ENCODE measurements at places on chromosomes 2 and 18.
A peak's percentile ranks its signal among the peaks of the same experiment; 100 is the strongest.

- no peak for DNase-seq
Measured at GRCh38 chr2:240713928-240714746, 22.5 kb downstream of the AQP12A start.

GRCh38 chr2:170371231-170371998, 193.5 kb downstream of the MYO3B start:
- no peak for DNase-seq

DNA sequence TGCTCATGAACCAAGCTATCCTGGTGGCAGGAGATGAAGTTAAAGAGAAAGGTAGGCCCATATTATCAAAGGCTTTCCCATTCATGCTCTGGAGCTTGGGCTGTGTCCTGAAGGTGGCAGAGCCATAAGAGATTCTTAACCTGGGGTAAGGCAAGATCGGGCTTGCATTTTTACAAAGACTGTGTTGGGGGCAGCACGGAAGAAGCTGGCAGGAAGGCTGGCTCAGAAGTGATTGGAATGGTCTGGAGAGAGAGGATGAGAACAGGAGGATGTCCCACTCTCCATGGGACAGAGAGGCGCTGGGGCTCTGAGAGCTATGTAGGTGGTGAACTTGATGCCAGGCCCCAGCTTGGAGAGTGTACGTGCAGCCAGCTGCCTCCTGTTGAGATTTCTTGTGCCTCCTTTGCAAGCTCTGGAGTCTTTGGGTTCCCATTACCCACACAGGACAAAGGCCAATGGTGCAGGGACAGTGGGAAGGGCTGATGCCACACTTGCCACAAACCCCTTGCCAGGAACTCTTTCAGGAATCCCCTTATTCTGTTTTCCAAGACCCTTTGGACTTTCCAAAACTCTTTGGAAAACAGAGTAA, 40.6 kb upstream of the FZD5 start:
- DNase-seq: peak; percentile 11

- DNase-seq: no peak
Measured at GRCh38 chr18:37483984-37484819, 81.4 kb downstream of the CELF4 start.

GRCh38 chr2:8089596-8089995, 592.3 kb upstream of the ID2 start:
- no peak for DNase-seq

DNA sequence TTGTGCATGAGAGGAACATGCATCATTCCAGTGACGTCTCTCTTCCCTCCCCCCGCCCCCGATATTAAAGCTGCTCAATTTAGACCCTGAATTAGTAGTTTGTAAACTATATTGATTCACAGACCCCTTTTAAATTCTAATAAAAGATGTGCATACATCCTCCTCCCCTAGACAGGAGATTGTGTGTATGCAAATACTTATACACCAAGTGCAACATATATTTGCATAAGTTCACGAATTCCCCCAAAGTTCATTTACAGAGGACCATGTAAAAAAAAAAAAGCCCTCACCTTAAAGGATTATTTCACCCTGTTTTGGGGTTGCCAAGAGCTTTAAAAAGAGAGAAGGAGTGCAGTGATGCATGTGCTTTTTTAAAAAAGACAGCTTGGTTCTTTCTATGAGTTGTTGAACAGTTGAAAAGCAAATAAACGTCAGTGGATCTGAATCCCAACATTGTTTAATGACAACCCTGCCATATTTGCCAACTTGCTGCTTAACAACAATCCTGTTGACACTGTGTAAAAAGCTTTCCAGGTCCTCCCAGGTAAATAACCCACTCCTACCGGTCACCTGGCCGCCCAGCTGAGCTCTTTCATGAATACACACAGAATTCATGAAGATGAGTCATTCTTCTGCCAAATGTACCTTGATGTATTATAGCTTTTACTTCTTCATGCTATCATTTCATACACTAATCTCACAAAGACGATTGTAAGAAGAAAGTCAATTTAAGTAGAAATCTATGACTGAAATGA, 211.5 kb downstream of the IKZF2 start:
- DNase-seq: no peak

DNA sequence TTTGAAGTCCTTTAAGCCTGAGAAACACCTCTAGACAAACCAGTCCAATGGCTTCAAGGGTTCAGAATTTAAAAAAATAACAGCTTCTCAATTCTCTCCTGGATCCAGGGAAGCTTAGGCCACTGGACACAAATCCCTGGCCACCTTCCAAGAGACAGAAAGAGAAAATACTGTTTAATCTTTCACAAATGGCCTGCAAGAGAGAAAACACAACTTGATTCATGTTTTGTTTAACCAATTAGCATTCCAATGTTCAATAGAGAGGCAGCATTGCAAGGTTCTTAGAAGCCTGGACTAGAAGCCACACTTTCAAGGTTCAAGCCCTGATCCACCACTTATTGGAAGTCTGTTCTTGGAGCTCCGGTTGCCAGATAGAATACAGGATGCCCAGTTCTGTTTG, 109.0 kb upstream of the PARD3B start:
- DNase-seq: no peak

DNA sequence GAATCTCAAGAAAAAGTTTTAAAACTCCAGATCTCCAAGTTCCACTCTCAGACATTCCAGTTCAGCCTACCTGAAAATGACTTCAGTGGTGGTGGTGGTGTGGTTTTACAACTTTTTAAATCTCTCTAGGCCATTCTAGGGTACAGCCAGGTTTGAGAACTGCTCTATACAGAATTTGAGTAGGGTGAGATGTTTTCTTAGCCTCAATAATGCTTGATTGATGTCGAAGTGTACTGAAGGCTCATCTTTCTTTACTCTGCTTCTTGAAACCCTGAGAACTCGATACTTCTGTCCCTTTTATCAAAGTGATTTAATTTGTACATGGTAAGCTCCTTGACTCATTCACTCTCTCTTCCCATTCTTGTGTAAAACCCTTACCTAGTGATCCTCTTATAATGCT, 143.8 kb downstream of the FAM124B start:
- DNase-seq: no peak

DNA sequence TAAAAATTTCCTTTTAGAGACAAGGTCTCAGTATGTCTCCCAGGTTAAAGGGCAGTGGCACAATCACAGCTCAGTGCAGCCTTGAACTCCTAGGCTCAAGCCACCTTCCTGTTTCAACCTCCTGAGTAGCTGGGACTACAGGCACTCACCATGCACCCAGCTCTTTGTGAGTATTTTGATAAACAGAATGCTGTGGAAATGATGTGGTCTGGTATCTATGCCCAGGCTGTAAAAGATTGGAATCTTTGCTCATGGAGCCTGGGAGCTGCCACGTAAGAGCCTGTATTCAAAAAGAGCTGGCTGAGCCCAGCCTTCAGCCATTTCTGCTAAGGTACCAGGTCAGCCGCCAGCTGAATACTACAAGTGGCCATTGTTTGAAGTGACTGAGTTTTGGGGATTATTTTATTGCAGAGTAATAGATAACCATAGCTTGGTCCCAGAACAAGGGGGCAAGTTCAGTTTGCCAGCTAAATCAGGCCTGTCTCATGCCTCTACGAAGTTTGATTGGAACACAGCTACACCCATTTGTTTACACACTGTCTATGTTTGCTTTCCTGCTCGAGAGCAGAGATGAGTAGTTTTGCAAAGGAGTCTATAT, 21.3 kb upstream of the ARL5A start:
- DNase-seq: no peak

GRCh38 chr2:17270894-17271293, 247.3 kb downstream of the RAD51AP2 start:
- no peak for DNase-seq

GRCh38 chr2:215825707-215826106, 187.6 kb downstream of the MREG start:
- no peak for DNase-seq

GRCh38 chr2:174210862-174211261, 37.5 kb downstream of the OLA1 start:
- no peak for DNase-seq

- DNase-seq: no peak
Measured at GRCh38 chr18:51191128-51191717, 6.3 kb downstream of the MEX3C start.

DNA sequence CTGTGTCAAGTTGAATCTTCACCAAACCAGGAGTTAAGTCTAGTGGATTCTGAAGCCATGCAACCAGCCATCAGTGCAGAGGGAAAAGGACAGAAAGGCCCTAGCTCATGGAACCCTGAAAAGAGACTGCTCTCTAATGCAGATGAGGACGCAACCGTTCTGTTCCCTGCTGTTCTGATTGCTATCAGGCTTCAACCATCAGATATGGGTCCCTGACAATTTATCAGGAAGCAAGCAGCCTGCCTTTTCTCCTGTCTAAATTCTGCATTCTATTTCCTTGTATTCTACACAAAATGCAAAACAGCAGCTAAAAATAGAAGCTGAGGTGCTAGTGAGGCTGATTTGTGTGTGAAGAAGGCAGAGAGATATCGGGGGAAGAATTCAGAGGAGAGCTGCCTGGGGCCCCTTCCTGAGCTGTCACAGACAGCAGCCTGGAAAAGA, 68.4 kb upstream of the RTN4 start:
- DNase-seq: no peak

DNA sequence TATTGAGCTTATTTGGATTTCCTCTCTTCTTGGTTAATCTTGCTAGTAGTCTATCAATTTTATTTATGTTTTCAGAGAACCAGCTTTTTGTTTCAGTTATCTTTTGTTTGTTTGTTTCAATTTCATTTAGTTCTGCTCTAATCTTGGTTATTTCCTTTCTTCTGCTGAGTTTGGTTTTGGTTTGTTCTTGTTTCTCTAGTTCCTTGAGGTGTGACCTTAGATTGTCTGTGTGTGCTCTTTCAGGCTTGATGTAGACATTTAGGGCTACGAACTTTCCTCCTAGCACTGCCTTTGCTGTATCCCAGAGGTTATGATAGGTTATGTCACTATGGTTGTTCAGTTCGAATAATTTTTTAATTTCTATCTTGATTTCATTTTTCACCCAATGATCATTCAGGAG, 141.6 kb downstream of the ZNF236 start:
- DNase-seq: no peak

- DNase-seq: no peak
Measured at GRCh38 chr2:68352651-68353391, 12.3 kb upstream of the PLEK start.

DNA sequence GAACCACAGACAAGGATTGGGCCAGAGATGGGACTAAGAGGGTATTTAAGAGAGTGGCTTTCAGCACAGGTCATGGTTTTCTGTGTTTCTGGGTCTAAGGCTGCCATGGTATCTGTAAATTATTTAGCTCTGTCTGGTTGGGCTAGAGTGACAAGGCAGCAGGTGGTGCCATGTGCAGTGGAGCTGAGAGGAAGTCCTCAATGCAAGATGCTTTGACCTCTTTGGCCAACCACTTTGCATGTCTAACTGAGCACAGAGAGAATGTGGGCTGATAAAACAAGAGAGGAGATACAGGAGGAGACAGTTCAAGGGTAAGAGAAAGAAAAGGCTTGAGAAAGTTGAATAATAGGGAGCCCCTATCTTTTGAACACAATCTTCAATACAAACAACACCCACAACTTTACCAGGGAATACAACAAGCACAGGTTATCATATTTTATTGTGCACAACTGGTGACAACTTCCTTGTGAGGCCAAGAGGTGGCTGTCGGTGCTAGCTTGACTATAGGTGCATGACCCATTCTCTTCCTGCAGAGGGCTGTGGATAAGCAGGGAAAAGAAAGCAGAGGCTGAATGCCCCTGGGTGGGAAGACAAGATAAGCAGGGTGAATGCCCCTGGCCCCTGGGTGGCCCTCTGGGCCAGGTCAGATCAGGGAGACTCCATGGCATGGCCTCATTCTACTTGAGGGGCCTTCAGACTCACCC, 12.3 kb downstream of the FLACC1 start:
- DNase-seq: no peak

DNA sequence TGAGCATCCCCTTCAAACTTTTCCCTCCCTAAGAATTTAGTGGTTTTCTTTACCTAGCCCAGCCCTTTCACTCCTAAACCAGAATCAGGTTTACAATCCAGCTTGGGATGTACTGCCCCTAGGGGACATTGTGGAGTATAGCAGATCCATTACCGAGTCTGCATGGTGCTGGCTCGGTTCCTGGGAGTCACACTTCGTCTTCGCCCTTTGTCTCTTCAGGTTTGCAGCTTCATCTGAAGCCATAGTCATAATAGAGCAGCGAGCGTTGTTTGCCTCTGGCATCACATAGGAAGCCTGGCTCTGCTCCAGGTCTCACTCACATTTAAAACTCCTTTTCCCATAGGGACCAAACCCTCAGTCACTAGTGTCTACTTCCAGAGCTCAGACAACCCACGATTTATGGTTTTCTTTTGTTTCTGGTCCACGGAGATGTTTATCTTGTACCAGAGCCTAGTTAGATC, 16.8 kb upstream of the LYPD6 start:
- peak; percentile 43 for DNase-seq

- no peak for DNase-seq
Measured at GRCh38 chr2:171084128-171084527, 76.6 kb downstream of the TLK1 start.

DNA sequence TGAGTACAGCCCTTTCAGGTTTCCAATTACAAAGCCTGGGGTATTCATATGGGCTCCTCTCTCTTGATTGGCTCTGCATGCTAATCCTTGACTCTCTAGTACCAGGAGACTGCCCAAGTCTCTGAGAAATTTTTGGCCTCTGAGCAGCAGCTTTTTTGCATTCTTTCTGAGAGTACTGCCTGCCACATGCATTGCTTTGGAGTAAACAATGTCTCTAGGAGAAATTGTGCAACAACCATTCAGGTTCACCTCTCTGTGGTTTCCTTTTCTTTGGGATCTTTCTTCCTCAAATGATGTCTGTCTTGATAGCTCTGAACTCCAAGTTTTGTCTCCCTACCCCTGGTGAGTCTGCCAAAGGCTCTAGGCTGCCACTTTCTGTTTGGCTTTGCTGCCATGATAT, 115.8 kb upstream of the SETBP1 start:
- no peak for DNase-seq

- no peak for DNase-seq
Measured at GRCh38 chr2:158935617-158936016, 32.8 kb upstream of the TANC1 start.

DNA sequence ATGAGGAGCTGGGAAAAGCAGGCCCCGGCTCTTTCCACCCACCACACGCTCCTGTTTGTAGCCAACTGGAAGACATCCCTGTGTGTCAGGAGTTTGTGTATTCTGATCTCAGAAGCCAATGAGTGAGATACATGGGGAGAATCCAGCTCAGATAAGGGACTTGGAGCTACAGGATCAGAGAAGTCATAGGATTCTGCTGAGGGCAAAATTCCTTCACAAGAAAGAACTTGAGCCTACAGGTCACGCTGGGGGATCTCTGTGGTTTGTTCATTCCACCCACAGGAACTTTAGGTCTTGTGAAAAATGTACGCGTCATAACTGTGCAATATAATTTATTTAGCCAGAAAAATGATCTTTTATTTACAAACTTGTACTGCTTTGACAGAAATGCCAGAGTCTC, 80.1 kb upstream of the SMIM21 start:
- no peak for DNase-seq

GRCh38 chr2:25491966-25492532, 150.3 kb upstream of the DNMT3A start:
- no peak for DNase-seq

- peak; percentile 52 for DNase-seq
Measured at GRCh38 chr2:158024288-158024898, 77.3 kb upstream of the UPP2 start.

Measured in ACHN (cell line).